ENCODE measurements at places on chromosomes 3 and 15.

- no peak for DNase-seq
These were observed 186.7 kb downstream of the TJP1 start for GRCh38 chr15:29635513-29636098.

- DNase-seq = no peak
These were observed 364.0 kb upstream of the RBMS3 start for GRCh38 chr3:28916713-28917499.

GRCh38 chr3:28575746-28576613 is 227.4 kb upstream of the AZI2 start:
- DNase-seq = peak; percentile 3

DNA sequence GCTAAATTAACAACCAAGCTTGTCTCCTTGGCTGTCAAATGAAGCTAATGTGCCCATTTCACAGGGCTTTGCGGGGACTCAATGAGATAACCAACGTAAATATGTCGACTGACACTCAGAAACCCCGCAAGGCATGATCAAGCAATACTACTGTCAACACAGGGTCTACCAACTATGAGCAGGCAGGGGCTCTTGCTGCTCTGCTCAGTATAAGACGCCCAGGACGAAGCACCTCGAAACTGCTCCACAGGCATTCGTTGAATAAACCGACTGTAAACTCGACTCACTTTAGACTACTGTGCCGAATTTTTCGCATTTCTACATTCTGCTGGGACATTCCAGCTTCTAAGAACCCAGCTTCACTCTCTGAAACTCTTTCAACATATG is 55.0 kb downstream of the FEZF2 start:
- no peak for DNase-seq

DNA sequence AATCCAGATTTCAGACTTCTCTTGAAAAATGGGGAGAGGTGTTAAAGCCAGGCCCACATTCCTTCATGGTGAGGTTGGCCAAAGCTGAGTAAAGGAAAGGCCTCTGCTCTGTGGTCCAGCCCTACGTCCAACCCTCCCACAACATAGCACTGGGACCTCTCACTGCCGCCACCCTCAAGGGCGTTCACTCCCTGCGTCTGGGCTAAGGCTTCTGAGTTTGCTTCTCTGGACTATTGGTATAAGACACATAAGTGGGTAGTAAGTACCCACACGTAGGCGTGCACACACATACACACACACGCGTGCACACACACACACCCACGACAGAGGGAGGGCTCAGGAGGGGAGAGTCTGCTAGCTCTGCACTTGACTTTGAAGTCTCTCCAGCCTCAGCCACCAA is 80.2 kb upstream of the PXYLP1 start:
- DNase-seq = no peak

DNA sequence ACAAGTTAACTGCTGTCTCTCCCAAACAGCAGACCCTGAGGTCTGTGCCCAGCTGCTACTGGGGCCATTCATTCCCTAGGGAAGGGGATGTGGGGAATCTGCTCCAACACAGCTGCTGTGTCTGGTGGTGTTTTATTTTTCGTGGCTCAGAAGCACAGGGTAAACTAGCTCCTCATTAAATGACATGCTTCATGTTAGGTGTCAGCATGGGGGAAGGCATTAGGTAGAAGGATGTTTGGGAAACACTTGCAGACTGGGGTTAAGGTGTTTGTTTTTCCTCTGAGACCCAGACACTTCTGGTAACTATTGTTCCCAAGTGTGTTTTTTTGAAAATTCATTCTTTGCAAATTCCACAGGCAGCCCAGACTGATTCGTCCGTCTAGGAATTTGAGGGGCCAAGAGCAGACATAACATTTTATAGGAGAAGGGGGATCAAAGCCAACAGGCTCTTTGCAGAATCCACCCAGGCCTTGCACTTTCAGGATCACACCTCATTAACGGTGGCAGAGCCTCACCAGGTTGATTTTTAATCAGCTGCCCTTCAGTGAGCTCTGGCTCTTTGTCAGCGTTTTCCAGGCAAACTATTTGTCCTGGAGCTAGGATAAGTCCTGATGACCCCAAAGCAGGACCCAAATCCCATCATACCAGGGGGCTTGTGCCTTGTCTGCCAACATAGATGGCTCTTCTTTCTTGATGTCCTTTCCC is 65.4 kb upstream of the ITGA11 start:
- DNase-seq = no peak

DNA sequence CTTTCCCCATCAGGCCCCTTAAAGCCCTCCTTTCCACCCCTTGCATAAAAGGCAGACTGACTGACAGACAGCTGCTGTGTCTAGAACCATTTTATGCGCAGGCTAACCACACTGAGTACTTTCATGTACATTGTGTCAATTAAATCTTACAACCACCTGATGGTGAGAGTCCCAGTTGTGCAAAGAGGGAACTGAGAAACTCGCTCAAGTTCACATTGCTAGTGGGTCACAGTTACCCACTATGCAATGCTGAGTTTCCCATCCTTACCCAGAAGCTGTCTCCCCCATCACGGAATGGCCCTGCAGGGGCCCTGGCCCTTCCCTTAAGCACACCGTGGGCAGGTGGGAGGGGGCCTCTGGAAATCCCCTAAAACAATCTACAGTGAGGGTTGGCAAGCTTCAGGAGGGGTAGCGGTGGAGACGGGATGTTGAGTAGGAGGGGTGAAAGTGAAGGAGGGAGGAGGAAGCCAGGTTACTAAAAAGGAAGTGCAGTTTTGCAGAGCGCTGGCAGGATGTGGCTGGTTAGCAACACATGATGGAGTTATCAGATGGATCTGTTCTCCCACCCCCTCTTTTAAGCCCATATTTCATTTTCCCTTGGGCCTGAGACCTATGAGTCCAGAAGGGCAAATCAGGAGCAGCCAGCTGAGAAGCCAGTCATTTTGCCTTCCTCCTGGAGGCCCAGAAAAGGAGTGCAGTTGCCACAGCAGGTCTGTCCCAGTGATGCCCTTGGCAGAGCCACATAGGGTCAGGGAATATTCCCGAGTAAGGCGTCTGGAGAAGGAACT is 30.0 kb downstream of the STARD5 start:
- no peak for DNase-seq

DNA sequence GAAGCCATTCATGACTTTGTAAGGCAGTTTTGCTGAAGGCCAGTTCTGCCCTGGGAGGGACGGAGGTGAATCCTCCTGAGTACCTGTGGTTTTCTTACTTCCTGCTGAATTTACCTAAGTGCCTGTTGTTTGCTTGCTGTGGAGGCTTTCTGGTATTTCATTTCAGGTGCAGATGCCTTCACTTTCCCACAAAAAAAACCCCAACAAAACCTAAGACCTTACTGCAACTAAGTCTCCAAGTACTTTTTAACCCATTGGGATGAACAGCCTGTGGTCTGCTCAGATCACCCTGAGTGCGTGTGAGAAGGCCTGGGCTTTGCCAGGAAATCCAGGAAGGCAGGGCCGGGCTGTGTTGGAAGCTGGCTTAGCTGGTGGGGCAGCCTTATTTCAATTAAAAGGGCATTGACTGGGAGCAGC is 65.3 kb downstream of the IGF1R start:
- no peak for DNase-seq

DNA sequence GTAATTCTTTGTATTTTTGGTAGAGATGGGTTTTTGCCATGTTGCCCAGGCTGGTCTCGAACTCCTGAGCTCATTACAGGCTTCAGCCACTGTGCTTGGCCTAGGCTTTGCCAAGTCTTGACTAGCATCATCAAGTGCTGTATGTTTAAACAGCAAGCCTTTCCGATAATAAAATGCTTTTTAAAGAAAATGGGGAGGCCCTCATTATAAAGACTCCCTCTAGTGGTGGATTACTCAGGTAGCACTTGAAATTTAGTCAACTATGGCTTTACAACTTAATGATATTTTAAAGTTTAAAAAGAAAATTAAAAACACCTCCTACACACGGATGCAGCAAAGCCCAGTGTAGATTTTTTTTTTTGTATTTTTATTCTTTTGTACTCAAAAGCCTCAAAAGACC is 213.6 kb downstream of the GAP43 start:
- DNase-seq = no peak

DNA sequence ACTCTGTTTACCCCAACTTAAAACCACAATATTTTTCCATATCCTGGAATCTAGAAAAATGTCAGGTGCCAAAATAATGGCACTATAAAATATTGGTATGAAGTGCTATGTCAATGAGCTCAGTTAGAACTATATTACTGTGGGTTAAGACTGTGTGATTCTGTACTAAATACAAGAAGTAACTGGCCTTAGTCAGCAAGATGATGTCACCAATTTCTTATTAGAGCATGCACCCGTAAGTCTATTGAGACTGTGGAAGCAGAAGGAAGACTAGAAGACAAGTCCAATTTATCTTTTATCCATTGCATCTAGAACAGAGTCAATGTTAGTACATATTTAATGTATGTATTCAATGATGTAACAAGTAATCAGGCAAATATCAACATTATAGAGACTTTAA is 25.0 kb downstream of the LRRC58 start:
- DNase-seq = no peak

DNA sequence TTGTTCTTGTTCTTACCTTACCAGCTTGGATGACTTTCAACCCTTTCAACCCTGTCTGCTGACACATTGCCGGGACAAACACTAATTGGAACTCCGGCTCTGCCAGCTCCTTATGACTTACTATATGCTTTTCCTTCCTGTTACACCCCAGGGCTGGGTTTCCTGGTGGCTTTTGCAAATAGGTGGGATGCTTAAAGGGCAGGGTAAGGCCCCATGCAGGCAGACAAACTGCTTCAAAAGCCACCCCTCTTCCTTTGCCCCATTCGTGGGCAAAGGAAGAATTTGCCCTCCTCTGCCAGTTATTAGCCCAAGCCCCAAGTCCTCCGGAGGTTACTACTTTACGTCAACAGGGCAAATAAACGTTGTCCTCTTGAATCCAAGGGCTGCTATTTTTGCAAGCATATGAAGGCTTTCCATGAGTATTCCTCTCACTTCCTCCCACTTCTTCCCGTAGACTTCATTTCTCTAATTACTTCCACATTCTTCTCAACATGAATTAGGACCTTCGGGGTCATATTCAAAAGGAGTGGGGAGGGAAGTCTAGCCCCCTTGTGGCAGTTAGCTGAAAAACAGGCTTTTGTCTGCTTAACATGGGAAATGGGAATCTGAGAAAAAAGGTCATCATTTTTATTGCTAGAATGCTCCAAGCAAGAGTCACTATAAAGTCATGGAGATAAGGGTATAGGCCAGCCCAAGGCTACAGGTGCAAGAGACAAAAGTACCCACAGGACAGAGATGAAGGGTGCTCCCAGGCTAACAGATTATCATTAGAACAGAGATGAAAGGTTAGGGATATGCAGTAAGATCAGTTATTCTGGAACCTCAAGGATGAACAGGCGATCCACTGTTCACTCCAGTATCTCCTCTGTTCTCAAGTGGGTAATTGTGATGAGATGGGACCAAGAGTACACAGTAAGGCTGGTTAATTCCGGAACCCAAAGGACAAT is 56.3 kb upstream of the FSTL1 start:
- no peak for DNase-seq

DNA sequence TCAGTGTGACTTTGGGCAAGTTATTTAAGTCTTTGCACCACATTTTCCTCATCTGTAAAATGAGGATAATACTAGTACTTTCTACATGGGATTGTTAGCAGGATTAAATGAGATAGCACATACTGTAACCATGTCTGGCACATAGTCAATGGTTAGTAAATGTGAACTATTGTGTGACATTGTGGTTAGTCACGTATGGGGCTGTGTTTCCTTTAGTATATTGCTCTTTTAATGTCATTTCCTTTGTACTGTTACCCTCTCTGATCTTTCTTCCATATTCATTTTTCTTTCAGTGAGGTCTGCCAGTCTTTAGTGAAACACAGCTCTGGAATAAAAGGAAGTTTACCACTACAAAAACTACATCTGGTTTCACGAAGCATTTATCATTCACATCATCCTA is 21.4 kb downstream of the OPA1 start:
- DNase-seq = no peak

DNA sequence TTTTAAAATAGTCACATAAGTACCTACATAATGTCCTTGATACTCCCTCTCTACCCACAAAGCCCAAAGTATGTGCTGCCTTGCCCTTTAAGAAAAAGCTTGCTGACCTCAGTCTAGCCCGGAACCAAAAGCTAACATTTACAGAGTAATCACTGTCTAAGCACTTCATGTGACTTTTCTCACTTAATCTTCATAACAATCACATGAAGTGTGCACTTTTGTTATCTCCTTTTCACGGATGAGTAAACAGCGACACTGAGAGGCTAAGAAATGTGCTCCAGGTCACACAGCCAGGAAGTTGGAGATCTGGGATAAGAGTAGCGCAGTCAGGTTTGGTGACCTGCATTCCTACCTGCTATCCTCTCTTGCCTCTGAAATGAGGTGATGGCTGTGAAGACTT is 194.0 kb downstream of the ITPR1 start:
- DNase-seq = no peak

GRCh38 chr15:33126559-33127290 is 67.8 kb downstream of the FMN1 start:
- DNase-seq = no peak

DNA sequence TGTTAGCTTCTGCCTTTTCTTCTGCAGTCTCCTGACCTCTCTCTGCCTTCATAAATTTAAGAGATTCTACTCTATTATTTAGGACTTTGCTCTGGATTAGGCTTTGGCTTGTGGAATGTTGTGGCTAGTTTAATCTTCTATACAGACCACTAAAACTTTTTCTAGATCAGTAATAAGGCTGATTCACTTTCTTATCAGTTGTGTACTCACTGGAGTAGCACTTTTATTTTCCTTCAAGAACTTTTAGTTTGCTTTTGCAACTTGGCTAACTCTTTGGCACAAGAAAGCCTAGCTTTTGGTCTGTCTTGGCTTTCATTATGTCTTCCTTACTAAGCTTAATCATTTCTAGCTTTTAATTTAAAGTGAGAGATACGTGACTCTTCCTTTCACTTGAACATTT is 265.5 kb upstream of the TBC1D5 start:
- no peak for DNase-seq

GRCh38 chr15:29681946-29682345 is 140.3 kb downstream of the TJP1 start:
- DNase-seq = no peak

- no peak for DNase-seq
These were observed 287.3 kb upstream of the CTDSPL start for GRCh38 chr3:37574177-37574943.

DNA sequence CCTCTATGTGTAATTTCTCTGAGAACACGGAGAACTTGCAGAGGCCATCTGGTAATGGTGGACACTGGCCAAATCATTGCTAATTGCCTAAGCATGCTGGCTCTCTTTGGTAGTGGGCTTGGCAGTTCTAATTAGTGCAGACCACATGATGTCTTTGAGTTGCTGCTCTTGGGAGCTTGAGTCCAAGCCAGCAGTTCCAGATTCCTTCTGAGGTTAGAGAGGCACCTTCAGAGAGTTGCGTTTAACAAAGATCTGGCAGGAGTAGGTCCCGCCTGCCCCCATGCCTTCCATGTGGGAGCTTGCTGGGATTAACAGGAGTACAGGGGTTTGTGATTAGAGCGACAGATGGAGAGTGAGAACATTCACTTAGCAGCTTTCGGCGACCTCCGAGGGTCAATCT is 449.0 kb upstream of the LMCD1 start:
- no peak for DNase-seq
